ENCODE measurements at places on chromosomes 12 and 14.

DNA sequence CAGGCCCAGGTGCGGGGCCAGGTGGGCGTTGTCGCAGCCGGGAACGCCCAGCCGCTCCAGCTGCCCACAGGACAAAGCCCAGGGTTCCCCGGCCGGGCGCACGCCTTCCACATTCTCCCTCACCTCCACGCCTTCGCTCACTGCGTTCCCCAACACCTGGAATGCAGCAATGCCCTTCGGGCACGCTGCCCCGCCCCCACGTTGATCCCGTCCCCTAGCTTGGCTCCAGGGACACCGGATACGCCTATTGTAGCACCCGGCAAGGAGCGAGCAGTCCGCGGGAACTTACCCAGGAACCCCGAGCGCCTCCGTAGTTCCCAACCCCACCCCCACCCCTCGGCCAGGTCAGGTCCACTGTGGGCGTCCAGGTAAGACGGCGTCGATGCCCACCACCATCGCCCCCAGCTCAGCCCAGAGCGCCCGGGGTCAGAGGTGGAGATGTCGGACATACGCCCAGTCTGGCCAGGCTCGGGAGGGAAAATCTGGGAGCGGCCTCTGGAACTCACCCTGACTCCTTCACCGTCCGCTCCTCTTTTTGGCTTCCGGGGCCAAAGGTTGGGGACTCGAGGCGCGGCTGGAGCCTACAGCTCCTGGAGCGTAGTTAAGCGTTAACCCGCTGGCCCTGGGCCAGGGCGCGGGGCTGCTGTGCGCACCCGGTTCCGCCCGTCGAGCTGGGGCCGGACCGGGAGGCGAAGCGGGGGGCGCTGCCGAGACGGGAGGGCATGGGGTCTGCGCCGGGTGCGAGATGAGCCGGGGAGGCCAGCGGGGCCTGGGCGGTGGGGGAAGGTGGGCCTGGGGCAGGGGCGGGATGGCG, 594 bp upstream of the CEP170B start:
- DNase-seq = no peak

DNA sequence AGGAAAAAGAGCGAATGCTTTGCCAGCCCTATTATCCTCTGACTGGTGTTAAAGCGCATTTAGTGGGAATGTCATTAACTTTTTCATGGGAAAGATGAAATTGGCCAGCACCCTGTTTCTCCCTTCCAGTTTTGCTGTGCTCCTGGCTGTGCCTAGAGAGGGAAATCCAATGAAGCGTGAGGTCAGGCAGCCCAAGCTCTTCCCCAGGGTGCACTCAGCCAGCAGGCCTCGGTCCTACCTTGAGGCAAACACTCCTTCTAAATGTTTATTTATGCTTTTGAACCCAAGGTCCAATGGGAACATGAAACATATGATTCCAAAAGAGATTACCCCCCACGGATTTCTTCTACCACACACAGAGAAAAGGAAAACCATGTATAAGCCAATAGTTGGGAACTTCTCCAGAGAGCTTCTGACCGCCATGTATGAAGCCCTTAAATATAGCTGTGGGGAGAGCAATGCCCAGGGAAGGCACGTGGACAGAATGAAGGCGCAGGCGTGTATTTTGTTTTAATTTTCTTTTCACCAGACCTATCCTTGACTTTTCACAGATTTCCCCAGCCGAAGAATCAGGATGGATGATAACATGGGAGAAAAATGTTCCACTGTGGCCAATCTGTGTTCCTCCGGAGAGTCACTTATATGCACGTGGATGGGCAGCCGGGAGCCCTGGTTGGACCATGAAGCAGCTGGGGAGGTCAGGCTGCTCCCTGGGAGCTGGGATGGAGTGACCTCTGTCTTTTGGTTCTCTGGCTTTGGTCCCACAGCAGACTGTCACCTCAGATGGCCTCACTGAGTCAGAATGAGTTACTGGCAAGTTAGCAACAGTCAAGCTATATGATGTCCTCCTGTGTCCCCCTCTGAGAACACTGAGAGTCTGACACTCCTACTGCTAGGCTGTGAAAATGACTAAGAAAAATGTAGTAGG, 37.3 kb downstream of the GPR135 start:
- no peak for DNase-seq

- DNase-seq = no peak
These were observed 245.6 kb upstream of the NPAS3 start for GRCh38 chr14:32693114-32693513.

- DNase-seq = no peak
These were observed 7.5 kb upstream of the CDCA4 start for GRCh38 chr14:105028251-105028927.

GRCh38 chr14:38758661-38759060, 344.4 kb downstream of the SEC23A start:
- DNase-seq = no peak

DNA sequence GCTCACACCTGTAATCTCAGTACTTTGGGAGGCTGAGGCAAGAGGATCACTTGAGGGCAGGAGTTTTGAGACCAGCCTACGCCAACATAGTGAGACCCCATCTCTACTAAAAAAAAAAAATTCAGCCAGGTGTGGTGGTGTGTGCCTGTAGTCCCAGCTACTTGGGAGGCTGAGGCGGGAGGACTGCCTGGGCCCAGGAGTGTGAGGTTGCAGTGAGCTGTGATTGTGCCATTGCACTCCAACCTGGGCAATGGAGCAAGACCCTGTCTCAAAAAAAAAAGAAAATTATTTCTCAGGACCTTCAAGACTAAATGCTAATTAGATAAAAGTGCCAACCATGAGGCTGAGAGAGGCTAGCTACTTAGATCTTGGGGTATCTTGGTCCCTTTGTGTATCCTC, 23.5 kb downstream of the OTUB2 start:
- DNase-seq = no peak

DNA sequence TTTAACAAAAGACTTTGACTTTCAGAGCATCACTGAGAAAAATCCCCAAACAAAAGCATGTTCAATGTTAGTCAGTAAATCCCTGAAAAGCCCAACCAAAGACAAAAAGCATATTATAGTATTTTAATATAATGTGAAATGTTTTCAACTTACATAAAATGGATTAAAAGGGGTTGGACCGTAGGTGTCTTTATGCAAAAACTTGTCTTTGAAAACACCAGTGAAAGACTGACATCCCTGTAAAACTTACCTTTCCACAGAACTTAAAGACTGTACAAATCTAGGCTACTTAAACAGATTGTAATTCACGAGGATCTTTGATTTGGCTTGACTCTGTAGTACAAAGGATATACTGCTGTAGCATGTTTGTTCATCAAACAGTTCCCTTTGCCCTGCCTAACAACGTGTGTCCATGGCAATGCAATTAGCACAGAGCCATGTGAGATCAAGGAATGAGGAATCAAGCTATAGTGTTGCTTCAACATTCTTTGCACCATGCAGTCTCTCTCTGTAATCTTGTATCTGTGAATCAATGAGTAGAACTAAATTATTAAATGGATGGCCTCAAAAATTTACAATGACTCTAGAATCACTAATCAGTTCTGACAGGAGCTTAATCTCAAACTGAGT, 138.5 kb upstream of the SYT1 start:
- no peak for DNase-seq

Data from fibroblast of skin of left biceps (primary cell).